Spleen (tissue), 13 donors: ENCODE measurements at places on chromosomes 6 and 20. TPM values are rescaled to one million over a fixed set of nuclear protein-coding genes. Genes with fewer than 3 reads are reported as not detected.
A peak's percentile ranks its signal among the peaks of the same experiment; 100 is the strongest.

- no peak for DNase-seq
Observed at GRCh38 chr20:10079964-10080363, 45.2 kb downstream of the ANKEF1 start.

DNA sequence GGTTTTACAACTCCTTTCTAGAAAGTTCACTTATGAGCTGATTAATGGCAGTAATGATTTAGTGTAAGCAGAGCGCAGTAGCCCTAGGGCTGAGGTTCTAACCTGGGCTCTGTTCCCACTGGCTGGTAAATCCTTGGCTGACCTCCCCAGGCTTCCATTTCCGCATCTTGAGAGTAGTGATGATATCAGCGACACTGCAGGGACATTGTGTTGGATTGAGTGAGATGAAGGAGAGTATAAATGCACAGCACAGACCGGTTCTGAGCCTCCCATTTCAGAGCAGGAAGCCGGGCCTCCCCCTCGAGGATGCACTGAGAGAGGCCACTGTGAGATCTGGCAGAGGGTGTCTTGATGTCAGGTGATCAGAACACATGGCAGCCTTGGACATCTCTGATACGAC, 477.2 kb upstream of the SULF2 start:
- DNase-seq, result no peak

DNA sequence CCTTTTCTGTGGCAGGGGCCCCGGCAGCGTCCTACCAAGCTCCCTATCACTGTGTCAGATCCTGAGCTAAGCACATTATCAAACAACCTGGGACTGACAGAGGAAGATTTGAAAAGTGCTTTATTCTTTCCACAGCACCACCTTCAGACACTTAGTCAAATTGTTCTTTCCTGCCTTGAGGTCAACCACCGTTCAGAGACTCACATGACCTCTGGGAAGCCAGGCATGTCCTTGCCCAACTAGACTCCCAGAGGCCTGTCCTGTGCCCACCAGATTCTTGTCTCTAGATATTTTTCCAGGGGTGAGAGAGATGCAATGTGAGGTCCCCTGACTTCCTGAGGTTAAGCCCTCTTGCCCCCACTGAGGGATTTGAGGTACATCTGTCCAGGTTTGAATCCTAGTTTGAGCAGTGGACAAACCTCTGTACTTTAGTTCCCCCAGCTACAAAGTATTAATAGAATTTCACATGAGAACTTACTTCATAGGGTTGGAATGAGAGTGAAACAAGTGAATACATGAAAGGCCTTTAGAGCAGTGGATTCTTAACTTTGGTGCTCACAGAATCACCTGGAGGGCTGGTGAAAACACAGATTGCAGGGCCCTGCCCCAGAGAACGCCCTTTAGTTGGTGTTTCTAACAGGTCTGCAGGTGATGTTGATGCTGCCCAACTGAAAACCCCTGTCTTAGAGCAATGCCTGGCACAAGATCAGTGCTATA, 179.8 kb downstream of the CLIC5 start:
- DNase-seq, result no peak

GRCh38 chr6:148682990-148683389, 63.8 kb upstream of the UST start:
- DNase-seq, result no peak

GRCh38 chr6:1255636-1256365, 56.1 kb upstream of the FOXQ1 start:
- no peak for DNase-seq

GRCh38 chr20:19554666-19555065, 203.4 kb upstream of the RIN2 start:
- no peak for DNase-seq

DNA sequence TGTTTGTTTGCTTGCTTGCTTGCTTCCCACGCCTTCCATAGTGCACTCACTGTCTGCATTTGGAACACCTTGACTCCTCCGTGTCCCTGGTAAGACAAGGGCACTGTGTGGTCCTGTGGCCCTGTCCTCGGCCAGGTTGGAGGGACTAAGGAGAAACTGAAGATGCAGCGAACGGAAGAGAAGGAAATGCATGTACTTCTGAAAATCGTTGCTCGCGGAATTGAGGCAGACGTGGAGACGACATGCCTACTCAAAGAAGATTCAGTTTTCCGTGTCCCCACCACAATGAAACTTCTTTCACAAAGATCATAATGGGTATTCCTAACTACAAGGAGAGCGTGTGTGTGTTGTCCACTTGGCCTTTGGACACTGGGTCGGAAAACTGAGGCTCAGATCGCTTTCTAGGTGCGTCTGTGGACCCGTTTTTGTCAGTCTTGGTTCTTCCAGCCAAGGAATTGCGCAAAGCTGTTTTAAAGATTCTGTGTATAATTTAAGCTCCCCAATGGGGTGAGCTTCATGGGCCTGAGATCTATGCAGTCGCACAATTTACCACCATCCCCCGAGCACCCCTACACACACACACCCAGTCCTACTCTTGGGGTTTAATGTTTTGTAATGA, 120.4 kb upstream of the ZNF184 start:
- no peak for DNase-seq

- DNase-seq, result no peak
Observed at GRCh38 chr20:44019638-44020335, 105.1 kb downstream of the TOX2 start.

- DNase-seq, result no peak
Observed at GRCh38 chr6:15170126-15170525, 75.7 kb upstream of the JARID2 start.

- no peak for DNase-seq
Observed at GRCh38 chr20:34179637-34180360, 61.4 kb upstream of the ASIP start.

- DNase-seq, result no peak
Observed at GRCh38 chr20:38798266-38798665, 7.2 kb upstream of the PPP1R16B start.

GRCh38 chr6:141513830-141514229, 618.9 kb upstream of the GJE1 start:
- no peak for DNase-seq

- DNase-seq, result no peak
Observed at GRCh38 chr20:60754856-60755255, 497.2 kb upstream of the CDH4 start.

DNA sequence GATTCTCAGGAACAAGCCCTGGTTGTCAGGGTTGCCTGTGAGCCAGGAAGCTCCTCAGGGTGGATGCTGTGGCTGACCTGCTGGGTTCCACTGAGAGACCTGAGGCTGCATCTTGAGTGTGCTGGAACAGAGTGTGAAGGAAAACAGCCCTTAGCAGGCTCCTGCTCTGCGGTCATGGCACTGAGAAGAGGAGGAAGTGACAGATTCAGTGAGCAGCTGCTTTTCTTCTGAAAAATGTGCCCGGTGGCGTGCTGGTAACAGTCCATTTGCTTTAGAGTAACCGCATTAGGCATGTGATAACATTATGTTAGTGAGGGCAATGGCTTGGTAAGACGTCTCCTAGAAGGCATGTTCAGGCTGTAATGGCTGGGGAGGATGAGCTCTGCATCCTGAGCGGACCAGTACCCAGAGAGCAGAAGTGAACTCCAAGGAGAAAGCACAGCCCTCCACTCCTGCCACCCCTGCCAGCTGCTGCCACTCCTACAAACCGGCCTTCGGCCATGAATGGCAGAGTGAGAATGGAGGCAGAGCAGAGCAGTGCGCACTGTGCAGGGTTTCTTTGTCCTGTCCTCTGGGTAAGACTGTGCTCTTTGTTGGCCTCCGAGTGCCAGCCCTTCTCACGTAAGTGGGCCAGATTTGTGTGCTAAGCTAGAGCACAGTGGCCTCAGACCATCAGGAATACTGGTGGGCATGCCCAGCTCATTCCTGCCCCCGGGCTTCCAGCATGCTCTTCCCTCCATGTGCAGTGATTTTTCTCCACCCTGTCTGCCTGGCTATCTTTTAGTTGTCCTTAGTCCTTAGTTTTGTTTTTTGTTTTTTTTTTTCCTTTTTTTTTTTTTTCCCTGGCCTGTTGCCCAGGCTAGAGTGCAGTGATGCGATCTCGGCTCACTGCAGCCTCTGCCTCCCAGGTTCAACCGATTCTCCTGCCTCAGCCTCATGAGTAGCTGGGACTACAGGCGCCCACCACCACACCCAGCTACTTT, 98.1 kb upstream of the VSTM2L start:
- DNase-seq, result peak; percentile 84

DNA sequence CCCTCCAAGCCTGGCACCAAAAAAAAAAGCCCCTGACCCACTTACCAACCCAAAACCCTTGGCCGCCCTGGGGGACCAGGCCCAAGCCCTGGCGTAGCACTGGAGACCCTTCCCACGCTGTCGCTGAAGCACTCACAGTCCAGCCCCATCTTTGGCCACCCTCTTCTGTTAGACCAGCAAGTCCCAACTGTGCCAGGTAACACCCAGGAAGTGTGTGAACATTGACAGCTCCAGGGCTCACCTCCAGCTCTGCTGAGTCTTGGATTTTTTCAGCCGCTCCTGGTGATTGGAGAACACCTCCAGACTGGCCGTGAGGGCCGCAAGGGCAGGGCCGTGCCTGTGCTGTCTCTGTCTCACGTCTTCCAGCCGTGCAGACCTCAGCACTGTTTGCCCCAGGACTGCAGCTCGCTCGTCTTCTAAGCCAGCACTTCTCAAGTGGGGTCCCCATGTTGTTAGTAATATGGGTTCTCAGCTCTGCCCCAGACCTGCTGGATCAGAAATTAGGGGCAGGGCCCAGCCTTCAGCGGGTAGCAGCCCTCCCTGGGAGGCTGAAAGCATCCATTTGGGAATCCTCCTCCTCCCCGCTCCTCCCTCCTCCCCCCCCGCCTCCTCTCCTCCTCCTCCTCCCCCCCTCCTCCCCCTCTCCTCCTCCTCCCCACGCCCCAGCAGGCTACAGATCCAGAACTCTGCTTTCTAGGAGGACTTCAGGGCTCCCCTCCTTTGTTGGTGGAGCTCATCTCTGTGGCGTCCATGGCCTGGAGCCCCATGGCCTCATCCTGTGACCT, 18.1 kb downstream of the NPEPL1 start:
- peak; percentile 54 for DNase-seq

GRCh38 chr6:63510353-63510686, 62.0 kb upstream of the LOC128125822 start:
- DNase-seq, result no peak

- DNase-seq, result no peak
Observed at GRCh38 chr20:50522053-50522674, 12.0 kb downstream of the PTPN1 start.

GRCh38 chr6:147135211-147135681, 69.0 kb upstream of the STXBP5 start:
- no peak for DNase-seq

- no peak for DNase-seq
Observed at GRCh38 chr6:83590416-83590815, 78.1 kb downstream of the PRSS35 start.

GRCh38 chr20:13297147-13297899, 76.2 kb downstream of the ISM1 start:
- DNase-seq, result no peak

The FILIP1 gene
- 0.34 TPM for total RNA-seq

The RIPOR3 gene
- 11.3 TPM for total RNA-seq

The FAM217B gene
- total RNA-seq, result 17.1 TPM

The HLA-DQB1 gene
- total RNA-seq, result 120 TPM

The PACSIN1 gene
- total RNA-seq, result 1.2 TPM

The CAPN11 gene
- 0.13 TPM for total RNA-seq
